Activated CD4-positive, alpha-beta T cell treated with anti-CD3 and anti-CD28 coated beads, Interleukin-2, amount 10 ng/mL, durations not matched to agents 24 days and 14 days (primary cell): ENCODE measurements at places on chromosomes 6 and 20.

DNA sequence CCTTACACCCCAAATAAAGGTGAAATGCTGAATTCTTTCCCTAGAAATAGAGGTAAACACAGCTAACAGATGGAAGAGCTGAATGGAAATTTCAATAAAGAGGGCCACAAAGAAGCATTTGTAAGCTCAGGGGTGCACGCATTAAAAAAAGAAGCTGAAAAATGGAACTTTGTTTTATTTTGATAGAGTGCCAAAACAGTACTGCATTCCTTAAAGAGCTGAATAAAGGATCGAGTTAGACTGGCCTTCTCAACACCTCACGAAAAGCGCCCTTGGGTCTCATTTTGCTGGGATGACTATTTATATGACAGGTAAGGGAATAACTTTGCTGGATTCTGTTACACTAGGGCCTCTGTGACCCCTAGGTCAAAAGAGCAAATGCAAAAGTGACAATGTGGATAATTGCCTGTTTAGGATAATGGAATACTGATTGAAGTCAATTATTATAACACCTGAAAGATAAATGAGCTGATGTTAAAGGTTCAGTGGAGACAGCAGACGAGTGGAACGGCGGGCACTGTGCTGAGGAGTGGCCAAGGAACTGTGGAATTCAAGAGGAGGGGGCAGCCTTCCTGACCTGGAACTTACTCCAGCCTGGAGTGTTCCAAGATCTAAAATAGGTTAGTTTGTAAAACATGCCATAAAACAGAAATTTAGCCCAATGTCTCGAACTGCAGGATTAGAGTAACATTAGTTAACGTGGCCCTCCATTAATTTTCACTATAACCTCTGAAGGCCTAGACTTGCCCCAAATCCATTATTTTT lies 168.4 kb downstream of the FOXC1 start:
- no peak for DNase-seq

GRCh38 chr6:158684311-158684710 lies 34.5 kb downstream of the SYTL3 start:
- no peak for DNase-seq

DNA sequence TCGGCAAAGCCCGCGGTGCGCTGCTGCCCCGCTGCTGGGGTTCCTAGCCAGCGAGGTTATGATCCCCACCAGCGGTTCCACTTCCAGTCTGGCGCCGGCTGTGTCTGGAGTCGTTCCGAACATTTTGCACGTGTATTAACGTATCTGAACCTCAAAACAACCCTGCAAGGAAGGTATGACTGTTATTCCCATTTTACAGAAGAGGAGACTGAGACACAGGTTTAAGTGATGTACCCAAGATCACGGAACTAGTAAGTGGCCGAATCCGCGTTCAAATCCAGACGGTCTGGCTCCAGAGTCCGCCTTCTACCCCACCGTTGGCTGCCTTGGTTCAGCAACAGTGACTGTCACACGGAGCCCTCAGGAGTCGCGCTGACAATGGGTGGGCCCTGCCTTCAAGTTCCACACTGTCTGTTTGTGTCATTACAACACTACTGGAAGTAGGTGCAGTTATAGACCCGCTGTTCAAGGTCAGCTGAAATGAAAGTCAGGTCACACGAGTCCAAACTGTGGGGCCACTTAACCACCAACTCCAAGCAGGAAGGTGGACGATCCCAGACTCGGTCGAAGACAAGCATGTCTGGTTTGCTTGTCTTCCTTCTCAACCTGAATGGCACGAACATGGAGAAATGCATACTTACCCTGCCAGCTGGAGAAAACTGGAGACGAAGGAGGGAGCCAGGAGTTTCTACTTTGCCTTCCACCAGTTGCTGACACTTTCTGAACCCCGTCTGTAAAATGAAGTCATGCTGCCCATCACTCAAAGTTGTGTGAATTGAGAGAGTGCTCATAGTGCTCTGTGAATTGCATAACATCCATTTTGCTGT lies 803 bp upstream of the SRXN1 start:
- no peak for DNase-seq

- no peak for DNase-seq
Measured at GRCh38 chr6:161088676-161089328, 97.2 kb downstream of the MAP3K4 start.

- DNase-seq = no peak
Measured at GRCh38 chr20:23583526-23583925, 15.2 kb upstream of the CST9L start.

- no peak for DNase-seq
Measured at GRCh38 chr6:166366921-166367320, 15.8 kb downstream of the MPC1 start.

DNA sequence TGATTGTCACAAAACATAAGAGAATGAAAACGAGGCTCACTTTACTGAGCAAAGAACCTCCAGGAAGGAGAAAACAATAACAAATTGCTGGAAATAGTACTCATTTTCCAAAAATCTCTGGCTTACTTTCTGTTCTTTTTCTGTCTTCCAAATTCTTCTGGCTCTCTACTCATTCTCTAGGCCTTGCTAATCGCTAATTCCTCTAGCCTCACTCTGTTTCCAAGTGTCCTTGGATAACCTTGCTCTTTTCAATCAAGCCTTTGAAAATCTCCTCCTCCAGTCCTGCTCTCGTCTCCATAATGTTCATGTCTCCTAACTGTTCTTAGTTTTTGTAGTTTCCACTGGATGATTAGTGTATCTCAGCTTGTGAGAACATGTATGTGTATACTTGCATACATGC lies 96.2 kb upstream of the MAP7 start:
- no peak for DNase-seq

DNA sequence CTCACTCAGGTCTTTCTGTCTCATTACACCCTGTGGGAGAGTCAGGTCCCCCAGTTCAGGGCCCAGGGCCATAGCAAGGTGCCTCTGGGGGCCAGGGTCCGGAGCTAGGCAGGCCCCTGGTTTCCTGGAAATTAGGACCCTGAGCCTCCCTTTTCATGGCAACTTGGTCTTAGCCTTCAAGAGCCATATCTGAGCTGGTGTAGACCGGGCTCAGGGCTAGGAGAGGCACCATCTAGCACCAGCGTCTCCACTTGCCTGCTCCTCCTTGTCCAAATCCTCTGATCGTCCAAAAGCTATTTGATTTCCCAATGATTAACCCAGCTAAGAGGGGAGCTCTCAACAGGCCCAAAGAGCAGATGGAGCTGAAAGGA lies 5.6 kb downstream of the MDFI start:
- DNase-seq = no peak

GRCh38 chr6:108847738-108848115 lies 495 bp upstream of the ARMC2 start:
- DNase-seq = no peak

- DNase-seq = no peak
Measured at GRCh38 chr6:44333273-44333919, 9.1 kb upstream of the SPATS1 start.

DNA sequence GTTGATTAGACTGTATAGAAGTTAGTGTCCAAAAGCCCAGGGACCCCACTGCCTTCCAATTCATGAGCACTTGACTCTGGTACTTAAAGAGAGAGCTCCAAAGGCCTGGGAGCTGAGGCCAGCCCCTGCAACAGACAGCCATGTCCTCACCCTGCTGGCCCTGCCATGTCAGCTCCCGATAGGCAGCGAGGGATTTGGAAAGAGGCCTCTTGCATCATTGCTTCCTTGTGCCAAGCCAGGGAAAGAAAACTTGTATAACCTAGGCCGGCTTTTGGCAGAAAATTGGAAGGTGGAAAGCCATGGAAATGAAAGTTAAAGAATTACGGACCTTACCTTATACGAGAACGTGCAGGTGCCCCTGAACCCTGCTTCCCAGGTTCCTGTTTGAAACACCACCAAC lies 8.4 kb upstream of the PCK1 start:
- DNase-seq = no peak

GRCh38 chr6:3297006-3297405 lies 38.3 kb downstream of the PSMG4 start:
- DNase-seq = no peak

DNA sequence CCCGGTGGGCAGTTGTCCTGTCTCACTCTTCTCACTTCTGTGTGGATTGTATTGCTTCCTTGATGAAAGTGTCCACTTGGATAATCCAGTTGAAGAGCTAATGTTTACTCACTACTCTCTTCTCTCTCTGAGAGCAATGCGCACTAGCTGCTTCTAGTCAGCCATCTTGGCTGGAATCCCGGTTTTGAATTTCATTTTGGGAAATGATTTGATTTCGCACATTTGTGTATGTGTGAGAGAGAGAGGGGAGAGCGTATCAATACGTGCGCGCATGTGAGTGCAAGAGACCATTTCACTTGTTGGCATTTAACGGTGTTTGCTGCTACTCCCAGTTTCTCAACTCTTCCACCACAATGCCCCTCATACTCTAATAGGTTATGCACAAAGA lies 67.8 kb downstream of the KLHL32 start:
- no peak for DNase-seq

DNA sequence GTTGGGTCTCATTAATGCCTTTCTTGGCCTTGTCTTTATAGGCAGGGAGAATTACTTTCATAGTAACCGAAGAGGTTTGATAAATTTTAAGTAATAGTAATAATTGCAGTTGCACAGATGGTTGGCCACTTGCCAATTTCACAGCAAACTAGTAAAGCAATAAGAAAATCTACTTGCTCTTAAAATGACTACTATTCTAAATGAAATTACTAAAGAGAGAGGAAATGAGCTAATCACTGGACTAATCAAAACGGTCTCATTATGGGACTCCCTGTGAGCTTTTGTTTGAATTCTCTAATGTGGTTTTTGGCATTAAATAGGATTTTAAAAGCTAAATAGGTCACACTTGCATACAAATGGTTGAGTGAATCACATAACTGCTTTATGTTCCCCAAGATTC lies 227.4 kb upstream of the PLN start:
- no peak for DNase-seq

GRCh38 chr6:71977884-71978283 lies 91.5 kb downstream of the RIMS1 start:
- no peak for DNase-seq

DNA sequence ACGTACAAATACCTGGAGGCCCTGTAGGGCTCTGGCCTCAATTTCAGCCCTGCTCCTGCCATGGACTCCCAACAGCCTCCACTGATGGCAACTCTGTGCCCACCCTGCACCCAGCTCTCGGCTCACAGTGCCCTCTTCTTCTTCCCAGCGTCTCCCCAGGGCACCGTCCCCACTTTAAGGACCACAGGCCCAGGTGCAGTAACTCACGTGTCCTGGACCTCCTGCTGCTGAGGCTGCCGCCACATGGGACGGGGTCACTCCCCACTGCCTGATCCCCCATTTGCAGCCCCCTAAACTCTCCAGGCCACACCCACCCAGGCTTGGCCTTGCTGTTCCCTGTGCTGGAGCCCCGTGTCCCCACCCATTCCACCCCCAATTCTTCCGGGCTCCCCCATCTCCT lies 223.4 kb downstream of the PREX1 start:
- DNase-seq = no peak

- no peak for DNase-seq
Measured at GRCh38 chr6:125512621-125513020, 210.9 kb upstream of the HDDC2 start.

DNA sequence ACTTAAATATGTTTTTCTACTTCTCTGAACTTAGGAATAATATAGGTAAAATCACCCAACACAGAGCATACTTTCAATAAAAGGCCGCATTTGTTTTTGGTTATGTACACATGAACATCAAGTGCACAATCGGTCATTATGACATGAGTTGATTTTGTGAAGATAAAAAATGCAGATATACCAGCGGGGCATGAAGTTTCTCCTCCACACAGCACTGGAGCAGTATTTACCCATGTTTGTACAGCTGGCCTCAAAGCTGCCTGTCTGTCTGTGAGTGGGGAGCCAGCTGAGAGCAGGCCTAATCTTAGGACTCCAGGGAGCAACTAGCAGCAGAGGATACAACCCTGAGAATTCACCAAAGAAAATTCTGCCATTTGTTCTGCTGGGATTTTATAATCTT lies 206.5 kb downstream of the TPBG start:
- no peak for DNase-seq

GRCh38 chr6:119661628-119662027 lies 312.1 kb upstream of the MAN1A1 start:
- no peak for DNase-seq

- no peak for DNase-seq
Measured at GRCh38 chr6:54266400-54266923, 41.8 kb upstream of the TINAG start.

- DNase-seq = peak; percentile 90
Measured at GRCh38 chr6:109454496-109455436, 806 bp downstream of the MICAL1 start.

GRCh38 chr20:58982406-58983114 lies 1.5 kb downstream of the NELFCD start:
- DNase-seq = no peak

DNA sequence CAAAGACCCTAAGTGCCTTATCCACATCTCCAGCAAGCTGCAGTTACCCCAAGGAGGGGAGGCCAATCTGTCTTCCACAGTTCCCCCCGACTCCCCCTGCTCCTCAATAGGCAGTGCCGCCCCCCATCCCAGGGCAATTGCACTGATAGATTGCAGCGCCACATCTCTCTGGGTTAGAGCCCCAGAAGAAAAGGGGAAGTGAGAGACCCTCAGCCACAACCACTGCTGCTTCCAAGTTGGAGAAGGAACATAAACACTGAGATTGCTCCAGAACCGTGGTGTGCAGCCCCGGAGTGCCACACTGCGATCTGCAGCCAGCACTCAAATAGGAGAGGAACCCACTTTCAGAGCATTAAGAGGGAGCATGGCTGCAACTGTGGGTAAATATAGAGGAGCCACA lies 101.5 kb downstream of the RWDD2A start:
- DNase-seq = no peak

GRCh38 chr20:32446301-32447100 lies 88.4 kb downstream of the ASXL1 start:
- DNase-seq = peak; percentile 53

- no peak for DNase-seq
Measured at GRCh38 chr20:1462834-1463233, 3.8 kb downstream of the NSFL1C start.

- DNase-seq = peak; percentile 74
Measured at GRCh38 chr6:18503593-18504231, 116.6 kb downstream of the RNF144B start.

- no peak for DNase-seq
Measured at GRCh38 chr6:1941534-1941933, 303.9 kb downstream of the GMDS start.

GRCh38 chr20:64244870-64245603 lies 10.5 kb upstream of the PCMTD2 start:
- DNase-seq = no peak

GRCh38 chr20:10647471-10647870 lies 26.3 kb downstream of the JAG1 start:
- peak; percentile 58 for DNase-seq

GRCh38 chr6:141580988-141581552 lies 551.7 kb upstream of the GJE1 start:
- no peak for DNase-seq

GRCh38 chr6:43708860-43709653 lies 21.5 kb upstream of the MRPS18A start:
- DNase-seq = no peak

- no peak for DNase-seq
Measured at GRCh38 chr6:11428371-11428770, 109.2 kb upstream of the TMEM170B start.

DNA sequence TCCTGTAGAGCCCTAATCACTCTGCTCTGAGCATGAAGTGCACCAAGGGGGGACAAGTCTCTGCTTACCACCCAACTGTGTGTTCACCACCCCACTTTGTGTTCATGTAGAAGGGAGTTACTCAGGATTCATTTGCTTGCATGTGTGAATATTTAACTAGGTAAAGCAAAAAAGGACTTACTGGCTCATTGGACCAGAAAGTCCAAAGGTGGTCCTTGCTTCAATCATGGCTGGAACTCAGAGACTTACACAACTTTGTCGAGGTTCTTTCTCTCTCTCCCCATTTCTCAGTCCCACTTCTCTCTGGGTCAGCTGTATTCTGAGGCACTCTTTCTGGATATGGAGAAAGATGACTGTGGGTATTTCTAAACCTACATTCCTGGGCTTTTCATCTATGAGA lies 4.0 kb downstream of the TMEM200A start:
- DNase-seq = no peak
